ENCODE measurements at places on chromosomes 5 and 9.

DNA sequence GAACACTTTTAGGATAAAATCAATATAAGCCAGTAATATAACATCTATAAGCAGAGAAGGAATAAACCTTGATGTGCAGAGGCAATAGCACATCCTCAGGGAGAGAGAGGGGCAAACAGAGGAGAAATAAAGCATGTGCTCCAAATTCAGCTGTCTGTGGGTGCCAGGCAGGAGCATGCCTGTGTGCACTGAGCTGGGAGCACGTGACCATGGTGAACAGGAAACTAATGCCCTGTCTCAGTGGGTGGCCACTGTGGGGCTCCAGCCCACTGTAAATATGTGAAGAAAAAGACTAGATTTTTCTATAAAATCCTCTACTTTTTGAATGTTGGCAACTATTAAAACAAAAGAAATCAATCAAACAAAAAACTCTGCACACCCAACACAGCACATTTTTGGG lies 55.3 kb downstream of the FYB1 start:
- DNase-seq = no peak

DNA sequence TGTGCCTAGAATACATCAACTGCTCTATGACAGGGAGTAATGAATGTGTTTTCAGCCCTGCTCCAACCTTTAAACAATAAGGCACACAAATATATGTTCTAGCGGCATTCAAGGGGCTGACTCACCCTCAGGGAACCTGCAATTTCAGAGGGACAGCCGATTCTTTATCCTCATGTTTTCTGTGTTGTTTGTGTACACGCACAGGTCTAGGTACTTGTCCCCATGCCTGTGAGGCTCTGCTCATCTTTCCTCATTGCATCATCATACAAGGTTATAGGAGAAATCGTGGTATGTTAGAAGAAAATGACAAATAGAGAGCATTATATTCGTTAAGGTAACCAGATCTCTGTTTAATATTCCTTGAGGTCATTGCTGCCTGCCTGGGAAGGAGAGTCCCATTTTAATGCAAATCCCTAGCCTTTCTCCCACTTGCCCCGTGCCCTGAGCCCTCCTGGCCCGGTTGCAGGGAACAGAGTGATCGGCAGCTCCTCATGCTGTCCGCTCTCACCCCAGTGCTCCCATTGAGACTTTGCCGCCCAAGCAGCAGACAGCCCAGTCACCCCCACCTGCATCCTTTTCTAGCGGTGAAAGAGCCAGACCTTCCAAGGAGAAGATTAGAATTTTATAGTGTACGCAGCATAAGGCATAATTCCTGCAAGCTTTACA lies 14.6 kb downstream of the MAP1B start:
- DNase-seq = peak; percentile 42

GRCh38 chr9:36116593-36116992 lies 19.9 kb upstream of the GLIPR2 start:
- no peak for DNase-seq

GRCh38 chr9:16628413-16628812 lies 242.1 kb downstream of the BNC2 start:
- DNase-seq = no peak

- DNase-seq = no peak
These were observed 140.5 kb downstream of the SV2C start for GRCh38 chr5:76223696-76224095.
